ENCODE measurements at places on chromosomes 16 and 17.

GRCh38 chr16:76278086-76278485 lies 885 bp downstream of the CNTNAP4 start:
- DNase-seq = no peak

DNA sequence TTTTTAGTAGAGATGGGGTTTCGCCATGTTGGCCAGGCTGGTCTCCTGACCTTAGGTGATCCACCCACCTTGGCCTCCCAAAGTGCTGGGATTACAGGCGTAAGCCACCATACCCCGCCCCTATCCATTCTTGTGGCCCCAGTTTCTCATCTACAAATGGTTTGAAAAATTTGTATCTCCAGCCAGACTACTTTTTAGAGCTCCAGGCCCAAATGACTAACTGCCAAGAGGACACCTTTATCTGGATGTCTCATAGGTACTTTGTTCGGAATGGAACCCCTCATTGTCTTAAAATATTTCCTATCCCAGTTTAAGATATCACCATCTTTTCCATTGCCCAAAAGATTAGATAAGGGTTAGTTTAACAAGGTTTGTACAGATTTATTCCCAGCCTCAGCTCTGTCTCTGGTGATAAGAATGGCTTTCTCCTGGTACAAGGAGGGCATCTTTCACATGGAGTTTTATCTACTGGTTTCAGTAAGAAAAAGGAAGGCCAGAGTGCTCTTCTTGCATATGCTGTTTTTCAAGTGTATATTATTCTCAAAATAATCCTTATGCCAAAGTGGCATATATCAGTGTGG lies 4.9 kb upstream of the CDC27 start:
- no peak for DNase-seq

GRCh38 chr17:61335105-61335844 lies 64.4 kb upstream of the TBX2 start:
- no peak for DNase-seq

DNA sequence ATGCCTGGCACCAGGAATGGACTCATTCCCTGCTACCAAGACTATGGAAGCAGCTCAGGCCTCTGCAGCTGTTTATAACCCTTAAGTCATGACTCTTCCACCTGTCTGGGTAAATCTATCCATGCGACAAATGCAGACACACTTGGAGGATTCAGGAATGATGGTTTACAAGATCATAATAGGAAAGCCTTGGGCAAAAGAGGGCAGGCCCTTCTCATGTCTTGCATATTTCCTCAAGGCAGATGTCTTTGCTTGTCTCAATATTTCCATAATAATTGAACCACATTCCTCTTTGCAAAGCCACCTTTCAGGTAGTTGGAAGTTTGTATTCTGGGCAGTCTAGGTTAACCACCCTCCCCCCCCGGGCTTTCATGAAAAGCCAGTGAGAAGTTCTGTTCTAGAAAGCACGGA lies 884 bp upstream of the JPT1 start:
- DNase-seq = no peak

DNA sequence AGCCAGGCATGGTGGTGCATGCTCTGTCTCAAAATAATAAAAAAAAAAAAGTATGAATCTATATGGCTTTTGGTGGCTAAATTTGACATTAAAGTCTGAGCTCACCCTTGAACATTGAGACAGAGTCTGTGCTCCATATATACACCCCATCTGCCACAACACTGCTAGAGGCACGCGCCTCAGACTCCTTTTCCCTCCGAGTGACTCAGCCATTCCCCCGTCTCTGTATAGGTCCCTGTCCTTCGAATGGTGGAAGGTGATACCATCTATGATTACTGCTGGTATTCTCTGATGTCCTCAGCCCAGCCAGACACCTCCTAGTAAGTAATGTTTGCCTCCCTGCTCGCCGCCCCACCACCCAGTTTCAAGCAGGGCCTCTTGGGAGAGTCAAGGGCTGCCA lies 4.5 kb upstream of the EFNB3 start:
- no peak for DNase-seq

DNA sequence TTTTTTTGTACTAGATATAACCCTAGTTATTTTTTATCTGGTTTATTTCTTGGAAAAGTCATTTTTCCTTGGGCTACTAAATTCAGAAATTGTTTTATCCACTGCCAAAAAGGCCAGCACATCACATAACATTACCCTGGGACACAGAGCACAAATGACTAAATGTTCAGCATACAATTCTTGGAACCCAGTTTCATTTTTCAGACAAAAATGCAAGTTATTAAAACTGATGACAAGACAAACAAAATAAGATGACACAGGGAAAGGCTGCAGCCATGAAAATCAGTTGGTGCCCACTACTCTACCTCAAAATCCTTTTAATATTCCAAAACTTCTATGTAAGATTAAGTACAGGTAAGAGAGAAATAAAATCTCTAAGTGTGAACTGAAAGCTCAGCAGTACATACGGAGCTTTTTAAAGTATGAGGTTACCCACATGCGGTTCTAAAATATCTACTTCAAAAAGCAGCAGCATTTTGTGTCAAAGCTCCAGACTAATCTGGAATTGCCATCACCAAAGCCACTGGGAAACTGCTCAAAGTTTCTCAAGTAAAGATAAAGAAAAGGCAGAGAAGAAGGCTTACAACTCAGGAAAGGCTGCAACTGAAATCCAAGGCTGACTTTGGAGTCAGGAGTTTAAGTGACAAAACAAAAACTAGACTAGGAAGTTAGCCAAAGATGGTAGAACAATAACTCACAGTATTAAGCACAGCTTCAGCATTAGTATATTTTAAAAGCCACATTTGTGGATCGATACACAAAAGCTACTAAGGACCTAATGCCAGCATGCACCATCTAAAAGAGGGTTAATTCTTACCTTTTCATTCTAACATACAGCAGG lies 41.4 kb downstream of the AP1G1 start:
- no peak for DNase-seq

GRCh38 chr17:57631871-57632270 lies 113.2 kb downstream of the CCDC182 start:
- DNase-seq = no peak

DNA sequence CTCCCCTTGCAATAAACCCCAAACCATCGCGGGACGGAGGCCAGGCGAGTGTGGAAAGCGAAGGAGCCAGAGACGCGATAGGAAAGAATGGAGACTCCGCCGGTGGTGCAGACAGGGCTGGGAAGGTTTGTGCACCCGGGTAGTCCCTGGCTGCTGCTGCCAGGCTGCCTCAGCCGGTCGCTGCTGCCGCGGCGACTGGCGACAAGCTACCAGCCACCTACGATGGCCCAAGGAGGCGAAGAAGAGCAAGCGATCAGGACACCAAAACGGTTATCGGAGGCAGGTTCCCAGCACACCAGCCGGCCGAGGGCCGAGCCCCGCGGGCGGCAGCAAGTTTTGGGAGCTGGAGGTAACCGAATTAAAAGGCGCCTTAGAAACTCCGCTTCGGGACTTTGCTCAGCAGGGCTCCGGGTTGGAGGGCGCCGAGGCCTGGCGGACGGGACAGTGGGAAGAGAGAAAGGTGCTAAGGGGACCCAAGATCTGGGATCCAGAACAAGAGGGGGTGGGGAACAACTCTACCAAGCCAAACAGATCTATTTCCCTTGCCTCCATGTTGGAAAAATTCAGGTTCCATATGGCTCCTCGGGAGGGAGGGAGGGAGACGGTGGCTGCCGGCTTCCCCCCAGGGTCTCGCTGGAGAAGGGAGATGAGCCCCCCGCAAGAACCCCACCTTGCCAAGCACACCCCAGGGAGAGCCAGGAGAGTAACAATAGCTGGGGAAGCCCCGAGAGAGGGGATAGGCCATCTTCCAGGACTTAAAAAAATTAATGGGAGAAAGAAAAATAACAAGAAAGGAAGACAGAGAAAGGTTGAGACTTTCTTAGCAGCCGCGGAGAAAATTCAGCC lies 9.7 kb upstream of the HOXB2 start:
- DNase-seq = no peak

DNA sequence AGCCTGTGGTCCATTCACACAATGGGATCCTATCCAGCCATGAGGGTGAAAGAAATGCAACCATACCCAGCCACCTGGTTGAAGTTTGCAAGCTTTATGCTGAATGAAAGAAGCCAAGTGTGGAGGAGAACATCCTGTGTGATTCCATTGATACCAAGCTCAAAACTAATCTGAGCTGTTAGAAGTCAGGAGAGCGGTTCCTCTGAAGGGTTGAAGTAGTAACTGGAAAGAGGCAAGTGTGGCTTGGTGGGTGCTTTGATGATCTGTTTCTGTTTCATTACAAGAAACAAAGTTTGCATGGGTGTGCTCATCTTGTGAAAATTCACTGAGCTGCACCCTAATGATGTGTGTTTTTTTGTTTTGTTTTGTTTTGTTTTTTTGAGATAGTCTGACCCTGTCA lies 99.4 kb downstream of the SALL1 start:
- DNase-seq = no peak

DNA sequence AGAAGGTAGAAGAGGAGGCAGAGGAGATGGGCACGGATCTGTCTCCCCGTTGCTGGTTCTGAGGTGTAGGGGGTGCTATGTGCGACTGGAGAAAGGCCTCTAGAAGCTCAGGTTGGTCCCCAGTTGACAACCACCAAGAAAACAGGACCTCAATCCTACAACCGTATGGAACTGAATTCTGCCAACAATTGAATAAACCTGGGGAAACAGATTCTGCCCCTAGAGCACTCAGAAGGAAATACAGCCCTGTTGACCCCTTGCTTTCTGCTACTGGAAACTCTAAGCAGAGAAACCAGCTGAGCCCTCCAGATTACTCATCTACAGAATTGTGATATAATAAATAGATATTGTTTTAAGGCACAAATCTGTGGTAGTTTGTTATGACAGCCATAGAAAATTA lies 313.0 kb upstream of the GOT2 start:
- no peak for DNase-seq

GRCh38 chr17:73867056-73867455 lies 222.8 kb upstream of the SDK2 start:
- DNase-seq = no peak

- no peak for DNase-seq
Observed at GRCh38 chr16:23252310-23252709, 49.8 kb upstream of the SCNN1B start.

DNA sequence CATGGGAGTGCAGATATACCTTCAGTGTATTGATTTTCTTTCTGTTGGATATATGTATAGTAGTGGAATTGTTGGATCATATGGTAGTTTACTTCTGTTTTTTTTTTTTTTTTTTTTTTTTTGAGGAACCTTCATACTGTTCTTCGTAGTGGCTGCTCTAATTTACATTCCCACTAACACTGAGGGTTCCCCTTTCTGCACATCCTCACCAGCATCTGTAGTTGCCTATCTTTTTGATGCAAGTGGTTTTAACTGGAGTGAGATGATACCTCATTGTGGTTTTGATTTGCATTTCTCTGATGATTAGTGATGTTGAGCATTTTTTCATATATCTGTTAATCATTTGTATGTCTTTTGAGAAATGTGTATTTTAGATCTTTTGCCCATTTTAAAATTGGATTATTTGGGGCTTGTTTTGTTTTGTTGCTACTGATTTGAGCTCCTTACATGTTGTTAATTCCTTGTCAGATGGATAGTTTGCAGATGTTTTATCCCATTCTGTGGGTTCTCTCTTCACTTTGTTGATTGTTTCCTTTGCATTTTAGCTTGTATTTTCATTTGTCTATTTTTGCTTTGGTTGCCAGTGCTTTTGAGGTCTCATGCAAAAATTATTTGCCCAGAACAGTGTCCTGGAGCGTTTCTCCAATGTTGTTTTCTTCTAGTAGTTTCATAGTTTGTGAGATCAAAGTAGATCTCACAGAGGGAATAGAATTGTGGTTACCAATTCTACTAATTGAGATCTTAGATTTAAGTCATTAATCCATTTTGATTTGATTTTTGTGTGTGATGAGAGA lies 25.0 kb upstream of the BCAS3 start:
- no peak for DNase-seq

DNA sequence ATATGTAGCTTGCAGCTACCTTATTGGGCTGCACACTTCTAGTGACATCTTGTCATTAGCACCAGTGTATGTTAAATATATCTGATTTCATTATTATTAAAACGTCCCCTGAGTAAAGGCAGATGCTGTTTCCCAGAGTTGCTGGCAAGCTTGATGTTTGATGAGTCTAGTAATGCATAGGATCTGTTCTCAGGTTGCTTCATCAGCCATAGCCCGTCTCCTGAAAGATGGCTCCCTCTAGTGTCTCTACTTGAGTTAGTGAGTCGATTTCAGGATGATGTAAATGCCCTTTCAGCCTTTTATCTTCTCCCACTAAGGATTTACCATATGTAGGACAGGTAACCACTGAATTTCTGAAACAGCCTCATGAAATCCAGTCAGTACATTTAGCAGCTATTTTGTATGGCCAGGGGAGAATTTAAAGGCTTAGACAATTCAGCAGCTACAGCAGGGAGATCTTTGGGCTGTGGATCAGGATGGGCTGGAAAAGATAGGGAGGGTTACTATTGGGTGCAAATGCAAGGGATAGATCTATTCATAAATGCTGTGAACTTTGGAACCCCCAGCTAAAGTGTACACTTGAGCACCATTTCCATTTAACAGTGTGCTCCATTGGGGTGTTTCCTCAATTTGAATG lies 376.3 kb downstream of the CNTNAP4 start:
- DNase-seq = no peak

- DNase-seq = no peak
Observed at GRCh38 chr16:4472880-4473279, 1.5 kb downstream of the NMRAL1 start.

- no peak for DNase-seq
Observed at GRCh38 chr17:67388986-67389385, 11.9 kb downstream of the PITPNC1 start.

DNA sequence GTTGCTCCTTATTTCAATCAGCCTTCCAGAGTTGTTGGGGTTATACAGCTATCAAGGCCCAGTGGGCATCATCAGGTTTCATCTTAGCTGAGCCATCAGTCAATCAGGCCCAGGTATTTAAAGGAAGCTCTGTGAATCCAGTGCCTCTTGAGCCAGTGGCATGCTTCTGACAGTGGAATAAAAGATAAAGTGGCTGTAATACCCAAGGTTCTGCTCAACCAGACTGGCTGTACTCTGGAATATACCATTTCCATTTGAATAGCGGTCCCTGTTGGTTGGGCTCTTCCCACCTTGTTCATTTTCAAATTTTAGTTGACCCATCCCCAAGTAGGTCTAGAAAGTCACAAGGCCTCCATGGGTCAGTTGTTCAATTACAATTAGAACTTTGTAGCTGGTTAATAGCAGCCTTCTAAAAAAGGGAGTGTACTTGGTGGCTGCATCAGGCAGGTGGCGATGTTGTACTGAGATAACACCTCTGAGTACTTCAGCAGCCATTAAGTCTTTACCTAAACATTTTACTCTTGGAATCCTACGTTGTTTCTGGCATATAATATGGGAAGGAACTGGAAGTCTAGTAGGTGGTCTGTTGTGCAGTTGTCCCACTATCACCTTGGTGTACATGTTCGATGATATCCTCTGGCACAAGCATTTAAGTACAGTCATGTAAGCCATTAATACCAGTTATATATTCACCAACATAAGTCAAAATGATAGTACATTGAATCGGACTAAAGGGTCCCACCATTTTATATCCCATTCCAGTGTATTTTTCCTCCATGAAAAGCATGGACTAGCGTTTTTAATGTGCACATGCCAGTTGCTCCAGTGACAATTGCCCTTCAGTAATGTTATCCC lies 294.1 kb downstream of the BCAS3 start:
- DNase-seq = no peak

Measured in stimulated activated CD4-positive, alpha-beta T cell treated with anti-CD3 and anti-CD28 coated beads, Interleukin-1b, Interleukin-23, amount 100 ng/mL, for 24 hours (primary cell).